Motor neuron (in vitro differentiated cells): ENCODE measurements at places on chromosomes 4 and X. TPM values are rescaled to one million over a fixed set of nuclear protein-coding genes. Genes with fewer than 3 reads are reported as not detected.

FREM3 gene
- total RNA-seq, result 0.38 TPM in 2 replicates

FAM184B gene
- 0.32 and 0.36 TPM in 2 replicates for total RNA-seq

DNAAF6 gene
- total RNA-seq, result not detected in 2 replicates

DNA sequence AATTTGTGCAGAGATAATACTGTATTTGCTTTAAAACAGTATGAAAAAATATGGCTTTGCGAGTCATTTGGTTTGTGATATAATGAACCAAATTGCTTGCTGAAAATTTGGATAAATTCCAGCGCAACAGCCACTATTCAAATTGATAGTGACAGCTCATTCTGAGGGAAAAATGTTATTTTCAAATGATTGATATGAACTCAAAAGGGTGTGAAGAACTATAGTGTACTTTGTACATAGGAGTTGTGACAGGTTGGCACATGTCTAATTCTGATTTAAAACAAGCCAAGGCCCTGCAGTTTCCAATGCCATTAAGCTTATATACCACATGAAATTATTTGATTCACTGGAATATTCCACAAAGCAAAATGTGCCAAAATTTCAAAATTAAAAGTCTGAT, 1628.9 kb upstream of the AGA start:
- no peak for ATAC-seq

GRCh38 chrX:74160816-74161215, 143.2 kb upstream of the ZCCHC13 start:
- ATAC-seq, result no peak
